Foreskin keratinocyte (primary cell): ENCODE measurements at places on chromosomes 1 and 21.

- peak; percentile 61 for DNase-seq
Observed at GRCh38 chr1:201488830-201489589, 17.9 kb downstream of the CSRP1 start.

DNA sequence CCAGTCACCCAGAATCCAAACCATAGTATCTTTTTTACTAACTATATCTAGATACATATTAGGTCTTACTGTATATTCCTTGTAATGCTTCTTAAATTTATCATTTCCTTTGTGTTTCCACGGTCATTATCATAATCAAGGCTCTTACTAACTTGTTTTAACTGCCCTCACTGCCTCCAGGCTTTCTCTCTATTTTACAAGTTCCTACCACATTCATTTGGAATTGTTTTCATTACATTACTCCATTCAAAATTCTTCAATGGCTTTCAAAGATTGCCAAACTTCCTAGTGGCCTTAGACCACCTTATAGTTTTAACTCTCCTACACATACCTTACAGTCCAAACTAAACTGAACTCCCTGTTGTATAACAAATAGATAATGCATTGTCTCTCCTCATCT lies 6.3 kb downstream of the HFM1 start:
- no peak for DNase-seq

DNA sequence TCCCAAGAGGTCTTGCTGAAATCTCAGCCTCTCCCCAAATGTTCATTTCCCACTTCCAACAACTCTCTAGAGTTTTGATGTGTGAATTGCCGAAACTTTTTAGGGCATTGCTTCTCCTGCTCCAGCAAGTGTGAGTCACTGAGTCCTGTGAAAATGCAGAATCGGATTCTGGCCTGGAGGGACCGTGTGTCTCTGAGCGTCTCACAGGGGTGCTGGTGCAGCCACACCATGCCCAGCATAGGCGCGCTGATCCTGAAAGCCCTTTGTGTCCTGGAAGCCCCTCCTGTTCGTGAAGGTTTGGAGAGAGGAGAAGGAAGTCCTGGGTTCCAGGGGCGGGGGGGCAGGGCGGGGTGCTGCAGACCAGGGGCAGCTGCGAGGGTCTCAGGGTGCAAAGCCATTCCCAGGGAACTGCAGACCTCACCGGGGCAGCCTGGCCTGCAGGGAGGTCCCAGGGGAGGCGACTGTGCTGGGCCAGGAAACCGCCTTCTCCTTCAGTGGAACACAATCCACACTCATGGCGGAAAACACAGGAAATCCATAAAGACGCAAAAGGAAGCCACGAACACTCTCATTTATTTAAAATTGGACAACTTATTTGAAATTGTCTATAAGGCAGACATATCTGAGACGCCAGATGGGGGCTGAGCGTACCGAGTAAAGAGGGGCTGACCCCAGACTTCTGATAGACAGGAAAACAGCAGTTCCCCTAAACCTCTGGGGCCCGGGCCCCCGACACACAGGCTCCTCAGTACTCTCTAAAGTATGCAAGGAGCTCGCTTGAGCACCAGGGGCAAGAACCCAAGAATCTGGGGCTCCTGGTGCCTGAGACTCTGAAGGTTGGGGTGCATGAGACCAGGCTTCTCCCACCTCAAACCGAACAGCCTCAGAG lies 43.5 kb upstream of the ADARB1 start:
- no peak for DNase-seq

- no peak for DNase-seq
Observed at GRCh38 chr1:195439661-195440060, 1168.6 kb downstream of the KCNT2 start.

DNA sequence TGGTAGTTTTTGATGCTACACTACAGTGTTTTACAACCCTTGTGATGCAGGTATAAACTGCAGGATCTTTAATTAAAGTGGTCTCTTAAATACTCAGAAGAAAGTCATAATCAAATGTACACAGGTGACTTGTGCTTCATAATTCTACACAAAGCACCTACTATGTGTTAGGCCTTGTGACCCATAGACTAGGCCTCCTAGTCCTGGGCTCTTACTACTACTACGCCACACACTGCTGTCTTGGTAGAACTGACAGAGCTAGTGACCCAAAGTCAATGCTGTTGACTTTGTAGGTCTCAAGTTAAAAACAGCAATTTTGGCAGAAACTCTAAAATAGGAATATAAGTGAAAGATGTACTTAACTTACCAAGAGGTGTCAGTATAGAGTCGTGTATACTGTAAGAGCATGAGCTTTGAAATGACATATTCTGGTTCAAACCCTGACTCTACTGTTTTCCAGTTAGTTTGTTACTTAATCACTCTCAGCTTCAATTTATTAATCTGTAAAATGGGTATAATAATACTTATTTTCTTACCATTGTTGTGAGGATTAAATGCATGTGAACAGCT lies 48.6 kb upstream of the LMO4 start:
- DNase-seq, result no peak

DNA sequence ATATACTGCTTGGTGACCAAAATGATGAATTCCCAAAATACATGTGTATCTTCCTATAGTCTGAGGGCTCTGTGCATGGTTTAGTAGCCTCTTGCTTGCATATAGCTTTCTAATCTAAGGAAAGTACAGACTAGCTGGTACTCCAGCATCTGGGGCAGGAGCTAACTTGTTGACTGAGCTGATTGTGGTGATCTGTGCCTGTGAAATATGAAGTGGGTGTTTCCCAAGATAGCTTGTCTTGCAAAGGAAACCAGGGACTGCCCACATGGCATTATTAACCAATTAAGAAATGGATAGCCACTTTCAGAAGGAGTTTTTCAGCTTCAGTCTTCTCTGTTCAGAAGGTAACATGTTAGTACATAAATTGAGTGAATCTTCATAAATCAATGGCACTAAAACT lies 219.8 kb downstream of the NEGR1 start:
- peak; percentile 88 for DNase-seq

DNA sequence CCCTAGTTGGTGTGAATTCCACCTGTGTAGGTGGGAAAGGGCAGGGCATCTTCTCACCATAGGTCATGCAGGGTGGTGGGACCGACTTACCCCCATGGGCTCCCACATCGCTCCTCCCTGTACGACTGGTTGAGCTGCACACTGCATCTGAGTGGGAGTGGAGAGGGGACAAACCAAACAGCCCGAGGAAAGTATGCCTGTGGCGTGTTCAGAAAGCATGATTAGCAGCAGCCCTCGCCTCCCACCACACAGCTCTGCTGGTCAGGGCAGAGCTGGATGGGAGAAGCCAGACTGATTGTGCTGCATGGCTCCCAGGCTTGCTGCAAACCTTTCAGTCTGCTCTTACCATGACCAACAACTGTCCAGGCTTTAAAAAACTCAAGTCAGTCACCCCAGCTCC lies 24.4 kb downstream of the VANGL1 start:
- DNase-seq, result no peak

- DNase-seq, result no peak
Observed at GRCh38 chr1:4786055-4786454, 131.6 kb downstream of the AJAP1 start.

DNA sequence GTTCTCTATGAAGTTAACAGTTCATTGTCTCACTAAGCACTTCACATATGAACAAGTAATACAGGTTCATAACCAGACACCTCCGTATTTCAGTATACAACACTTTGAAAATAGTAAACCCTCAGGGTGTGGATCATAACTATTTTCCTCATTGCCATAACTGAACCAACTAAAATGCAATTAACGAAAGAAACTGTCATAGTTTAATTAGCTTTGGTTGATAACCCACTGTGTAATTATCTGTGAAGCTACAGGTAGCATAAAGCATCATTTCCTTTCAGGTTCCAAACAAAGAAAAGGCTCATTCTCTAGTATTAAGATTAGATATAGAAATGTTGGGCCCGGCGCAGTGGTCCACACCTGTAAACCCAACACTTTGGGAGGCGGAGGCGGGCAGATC lies 58.5 kb downstream of the EIF4G3 start:
- DNase-seq, result no peak

GRCh38 chr1:98331243-98331642 lies 330.3 kb upstream of the SNX7 start:
- peak; percentile 84 for DNase-seq
